Anterior cingulate cortex (tissue), 58 donors: ENCODE measurements at places on chromosomes 5 and 9.

DNA sequence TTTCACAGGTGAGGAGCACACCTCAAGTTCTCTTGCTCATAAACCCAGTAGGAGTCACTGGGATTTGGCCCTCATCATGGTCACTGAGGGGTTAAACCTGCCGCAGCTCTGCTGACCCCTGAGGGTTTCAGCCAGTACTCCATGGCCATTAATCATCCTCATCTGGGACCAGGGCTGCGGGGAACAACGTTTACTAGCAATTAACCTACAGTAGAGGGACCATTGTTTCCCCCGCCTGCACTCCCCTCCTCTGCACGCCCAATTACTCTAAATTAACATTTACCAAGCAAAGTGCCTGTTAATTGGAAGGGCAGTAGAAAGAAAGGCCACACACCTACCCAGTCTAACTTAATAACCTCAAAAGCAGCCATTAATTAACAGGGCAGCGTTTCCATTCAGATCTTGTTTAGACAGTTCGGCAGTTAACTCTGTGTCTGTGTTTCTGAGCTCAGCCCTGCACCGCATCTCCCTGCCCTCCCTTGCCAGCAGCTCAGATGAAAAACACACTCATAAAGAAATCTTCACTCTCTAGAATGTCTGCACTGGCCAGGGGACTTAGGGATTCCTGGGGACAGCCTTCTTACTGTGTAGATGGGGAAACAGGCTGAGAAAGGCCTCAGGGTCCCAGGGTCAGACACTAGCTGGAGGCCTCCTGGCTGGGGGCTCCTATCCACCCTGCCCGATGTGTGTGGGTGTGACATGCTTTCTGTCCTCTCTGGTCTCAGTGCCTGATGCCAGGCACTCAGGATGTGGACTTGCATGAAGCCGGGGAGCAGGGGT is 51.6 kb downstream of the ALG2 start:
- DNase-seq: no peak

DNA sequence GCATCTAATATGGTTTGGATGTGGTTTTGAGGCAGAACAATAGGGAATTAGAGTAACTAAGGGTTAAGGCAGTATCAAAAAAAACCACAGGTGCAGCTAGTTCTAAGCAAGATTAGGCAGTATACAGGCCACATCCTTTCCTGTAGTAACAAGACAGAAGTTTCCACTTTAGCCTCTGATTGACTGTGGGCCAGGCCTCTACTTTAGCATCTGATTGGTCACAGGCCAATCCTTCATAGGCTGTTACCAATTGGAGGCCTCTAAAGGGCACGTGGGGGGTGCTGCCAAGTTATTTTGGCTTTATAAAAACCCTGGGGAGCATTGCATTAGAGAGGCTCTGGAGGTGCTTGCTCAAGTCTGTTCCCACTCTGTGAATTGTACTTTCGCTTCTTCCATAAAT is 144.1 kb upstream of the ST8SIA4 start:
- DNase-seq: no peak

- DNase-seq: no peak
These were observed 258.2 kb upstream of the PIK3R1 start for GRCh38 chr5:67957374-67957773.

DNA sequence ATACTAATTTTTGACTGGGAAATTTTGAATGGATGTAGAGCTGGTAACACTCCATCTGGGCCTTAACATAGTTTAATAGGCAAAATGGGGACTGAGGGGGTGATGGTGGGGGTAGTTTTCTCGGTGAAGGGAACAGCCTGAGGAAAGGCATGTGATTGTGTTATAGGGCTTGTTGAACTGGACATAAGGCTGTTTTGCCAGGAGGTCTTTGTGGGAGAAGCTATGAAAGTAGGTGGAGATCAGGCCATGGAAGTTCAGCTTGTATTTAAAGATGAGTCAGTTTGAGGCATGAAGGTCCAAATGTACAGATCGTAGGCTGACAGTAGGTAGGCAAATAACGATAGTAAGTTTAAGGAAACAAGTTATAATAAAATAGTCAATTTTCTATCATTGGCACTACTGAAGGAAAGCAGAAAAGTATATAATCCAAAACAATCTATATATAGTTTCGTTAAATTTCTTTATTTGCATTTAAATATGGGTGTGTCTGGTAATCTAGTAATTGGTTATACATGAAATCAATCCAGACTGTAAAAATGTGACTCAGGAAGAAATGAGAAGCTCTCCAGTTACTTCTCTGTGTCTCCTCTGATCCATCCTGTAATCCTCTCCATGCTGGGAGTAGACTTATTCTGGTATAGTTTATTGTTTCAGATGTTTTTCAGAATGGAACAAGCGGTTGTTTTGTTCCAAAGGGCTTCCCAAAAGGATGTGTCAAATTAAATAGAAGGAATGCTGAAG is 2.8 kb downstream of the CSNK1G3 start:
- DNase-seq: no peak

GRCh38 chr9:109588415-109588814 is 90.3 kb upstream of the PTPN3 start:
- DNase-seq: no peak

GRCh38 chr5:125528881-125529280 is 782.4 kb upstream of the ZNF608 start:
- no peak for DNase-seq

DNA sequence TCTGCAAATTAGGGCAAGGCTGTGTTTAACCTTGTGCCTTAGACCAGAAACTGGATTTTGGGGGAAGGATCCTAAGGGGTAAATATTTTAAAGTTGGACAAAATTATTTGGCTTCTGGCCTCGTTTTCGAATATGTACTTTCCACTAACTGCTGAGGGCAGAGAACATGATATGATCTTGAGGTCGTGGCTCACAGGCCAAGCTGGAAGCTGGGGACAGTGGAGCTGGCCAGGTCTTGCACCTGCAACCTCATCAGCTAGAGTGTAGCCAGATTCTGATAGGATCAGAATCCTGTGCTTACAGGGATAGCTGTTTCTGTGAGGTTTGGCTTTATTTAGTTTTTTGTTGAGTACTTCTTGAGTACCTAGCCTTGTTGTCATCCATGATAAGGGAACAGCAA is 24.9 kb downstream of the MAN2A1 start:
- no peak for DNase-seq

DNA sequence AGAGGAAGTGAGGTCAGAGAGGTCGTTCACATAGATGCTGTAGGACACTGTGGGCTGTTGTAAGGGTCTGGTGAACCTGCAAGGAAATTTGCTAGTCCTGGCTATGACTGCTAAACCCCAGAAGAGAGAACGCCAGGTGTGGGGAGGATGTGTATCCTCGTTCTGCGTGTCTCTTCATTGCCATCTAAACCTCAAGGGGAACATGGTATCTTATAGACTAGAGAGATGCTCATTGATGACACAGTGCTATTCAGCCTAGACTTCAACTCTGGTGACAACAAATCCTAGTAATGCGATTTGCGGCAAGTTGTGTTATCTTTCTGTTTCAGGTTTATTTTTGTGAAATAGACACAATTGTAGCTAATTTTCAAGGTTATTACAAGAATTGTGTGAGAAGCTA is 140.2 kb downstream of the ADAMTSL1 start:
- no peak for DNase-seq

DNA sequence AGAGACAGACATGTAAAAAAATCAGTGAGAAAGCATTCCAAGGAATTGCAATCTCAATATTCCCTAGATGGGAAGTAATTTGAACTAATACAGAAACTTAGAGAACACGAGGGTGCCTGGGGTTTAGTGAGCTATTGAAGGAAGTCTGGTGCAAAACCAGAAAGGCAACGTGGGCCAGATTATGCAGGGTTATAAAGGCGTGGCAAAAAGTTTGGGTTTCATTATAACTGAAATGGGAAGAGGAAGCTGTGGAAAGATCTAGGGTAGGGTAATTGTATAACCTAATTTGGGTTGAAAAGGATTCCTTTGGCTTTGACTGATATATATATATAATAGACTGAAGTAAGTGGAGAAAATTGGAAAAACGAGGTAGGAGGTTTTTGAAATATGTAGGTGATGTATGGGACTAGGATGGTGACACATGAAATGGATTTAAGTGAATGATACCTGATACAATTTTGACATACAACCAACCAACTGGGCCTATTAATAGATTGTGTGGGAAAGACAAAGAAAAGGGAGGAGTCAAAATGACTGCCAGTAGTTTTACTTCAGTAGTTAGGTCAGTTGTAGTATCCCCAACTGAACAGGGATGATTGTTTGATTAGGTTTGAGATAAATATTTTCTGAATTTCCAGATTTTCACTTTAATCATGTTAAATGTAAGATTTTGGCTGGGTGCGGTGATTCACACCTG is 65.3 kb downstream of the FAM174A start:
- DNase-seq: no peak

GRCh38 chr9:131417264-131418142 is 23.6 kb downstream of the PRRC2B start:
- no peak for DNase-seq

DNA sequence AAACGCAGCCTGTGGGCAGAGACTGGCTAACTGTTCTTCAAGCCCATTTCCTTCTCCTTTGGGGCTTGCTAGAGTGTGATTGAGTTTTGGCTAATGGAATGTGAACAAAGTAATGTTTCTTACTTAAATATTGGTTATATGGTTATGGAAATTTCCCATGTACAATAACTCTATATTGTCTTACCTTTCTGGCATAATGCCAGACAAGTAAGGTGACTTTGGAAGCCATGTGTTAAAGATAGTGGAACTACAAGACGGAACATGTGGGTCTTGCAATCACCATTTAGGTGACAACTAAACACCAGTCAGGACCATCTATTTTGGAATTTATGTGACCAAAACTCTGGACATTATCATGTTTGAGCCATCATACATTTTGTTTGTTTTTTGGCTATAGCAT is 260.2 kb downstream of the CCDC171 start:
- DNase-seq: no peak

GRCh38 chr9:81537964-81538363 is 151.4 kb downstream of the TLE1 start:
- no peak for DNase-seq

DNA sequence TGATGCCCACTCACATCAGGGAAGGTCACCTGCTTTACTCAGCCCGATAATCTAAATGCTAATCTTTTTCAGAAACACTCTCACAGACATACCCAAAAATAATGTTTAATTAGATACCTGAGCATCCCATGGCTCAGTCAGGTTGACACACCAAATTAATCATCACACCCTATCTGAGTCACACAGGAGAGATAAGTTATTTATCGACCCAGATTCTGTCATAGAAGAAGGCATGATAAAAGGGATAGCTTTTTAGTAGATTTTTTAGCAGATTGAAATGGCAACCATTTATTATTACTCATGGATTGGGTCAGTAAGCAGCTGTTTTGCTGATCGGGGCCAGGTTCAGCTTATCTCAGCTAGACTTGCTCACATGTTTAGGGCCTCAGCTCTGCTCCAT is 97.8 kb upstream of the TYRP1 start:
- DNase-seq: no peak

- no peak for DNase-seq
These were observed 439.0 kb downstream of the CSNK1G3 start for GRCh38 chr5:123950701-123951581.

DNA sequence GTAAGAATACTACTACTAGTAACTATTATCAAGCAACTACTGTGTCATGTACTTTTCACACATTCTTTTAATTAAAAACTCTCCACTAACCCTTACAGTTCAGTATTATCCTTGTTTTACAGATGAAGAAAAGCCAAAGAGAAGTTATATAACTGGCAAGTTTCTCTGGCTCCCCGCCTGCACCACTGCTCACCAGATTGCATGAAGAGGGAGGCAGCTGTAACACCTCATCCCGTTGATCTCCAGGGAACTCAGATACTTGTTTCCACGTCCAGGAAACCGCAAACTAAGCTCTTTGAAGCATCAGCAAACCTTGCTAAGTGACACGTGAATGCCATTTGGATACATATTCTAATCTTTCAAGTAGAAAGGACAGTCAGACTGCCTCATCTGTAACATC is 70.3 kb downstream of the RIGI start:
- DNase-seq: no peak
